Glutamatergic neuron (in vitro differentiated cells): ENCODE measurements at places on chromosomes 7 and 10.
A peak's percentile ranks its signal among the peaks of the same experiment; 100 is the strongest.

- H3K36me3 ChIP-seq: no peaks in the 10 kb centered on the region
- H3K4me1 ChIP-seq: peaks cover 7% of the 10 kb centered on the region
- DNase-seq: no peak
- H3K4me3 ChIP-seq: no peak overlapping the region
- no peaks in the 10 kb centered on the region for H3K27me3 ChIP-seq
Observed at GRCh38 chr7:94348142-94348541, 46.6 kb upstream of the COL1A2 start.

GRCh38 chr7:151352512-151352911 lies 10.9 kb downstream of the NUB1 start:
- no peak overlapping the region for H3K4me3 ChIP-seq
- peaks cover 19% of the 10 kb centered on the region for H3K4me1 ChIP-seq
- no peak for DNase-seq
- peaks cover 3% of the 10 kb centered on the region for H3K27me3 ChIP-seq

DNA sequence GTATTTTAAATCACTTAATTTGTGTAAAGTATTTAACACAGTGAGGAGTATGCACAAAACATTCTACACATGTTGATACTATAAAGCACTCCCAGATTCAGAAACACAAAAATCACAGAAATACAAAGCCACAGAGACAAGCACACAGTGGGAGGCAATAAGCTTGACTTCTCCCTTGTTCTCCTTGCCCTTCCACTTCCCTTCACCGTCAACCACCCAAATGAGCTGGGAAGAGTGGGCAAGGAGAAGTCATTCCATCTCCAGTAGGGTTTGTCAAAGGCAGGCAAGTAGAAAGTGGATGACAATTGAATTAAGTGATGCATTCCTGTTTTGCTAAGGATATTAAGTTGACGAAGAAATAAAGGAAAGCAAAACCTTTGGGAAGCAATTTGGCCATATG lies 4.2 kb upstream of the TMEM139 start:
- peaks cover 8% of the 10 kb centered on the region for H3K4me1 ChIP-seq
- H3K27me3 ChIP-seq: peaks cover 7% of the 10 kb centered on the region

DNA sequence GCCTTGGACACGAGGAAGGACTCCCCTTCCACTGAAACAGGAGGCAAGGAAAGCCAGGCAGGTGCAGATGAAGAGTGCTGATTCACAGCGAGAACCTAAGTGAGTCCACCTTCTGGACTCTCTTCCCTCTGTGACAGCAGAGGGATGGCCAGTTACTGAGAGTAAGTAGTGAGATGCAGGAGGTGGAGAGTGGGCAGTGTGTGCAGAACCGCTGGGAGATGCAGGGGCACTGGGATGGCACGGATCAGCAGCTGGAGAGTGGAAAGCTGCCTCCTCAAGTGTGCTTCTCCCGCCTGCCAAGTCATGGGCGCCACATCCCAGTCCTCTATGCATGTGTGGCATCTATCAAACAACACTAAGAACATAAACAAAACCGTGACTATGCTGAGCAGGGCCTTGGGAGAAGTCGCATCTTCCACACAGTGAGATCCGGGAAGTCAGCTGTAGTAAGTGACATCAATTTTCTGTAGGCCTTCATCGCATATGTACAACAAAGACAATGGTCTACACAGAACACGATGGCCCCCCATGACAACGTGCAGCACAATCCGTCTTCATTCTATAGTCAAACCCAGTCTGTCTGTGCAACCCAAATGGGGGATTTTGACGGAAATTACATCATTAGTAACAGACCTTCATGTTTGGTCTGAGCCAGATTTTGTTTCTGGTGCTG lies 217.4 kb upstream of the KLF14 start:
- H3K36me3 ChIP-seq: no peaks in the 10 kb centered on the region
- H3K4me3 ChIP-seq: no peak overlapping the region
- H3K27me3 ChIP-seq: no peaks in the 10 kb centered on the region
- H3K4me1 ChIP-seq: no peaks in the 10 kb centered on the region
- H3K27ac ChIP-seq: no peak overlapping the region

DNA sequence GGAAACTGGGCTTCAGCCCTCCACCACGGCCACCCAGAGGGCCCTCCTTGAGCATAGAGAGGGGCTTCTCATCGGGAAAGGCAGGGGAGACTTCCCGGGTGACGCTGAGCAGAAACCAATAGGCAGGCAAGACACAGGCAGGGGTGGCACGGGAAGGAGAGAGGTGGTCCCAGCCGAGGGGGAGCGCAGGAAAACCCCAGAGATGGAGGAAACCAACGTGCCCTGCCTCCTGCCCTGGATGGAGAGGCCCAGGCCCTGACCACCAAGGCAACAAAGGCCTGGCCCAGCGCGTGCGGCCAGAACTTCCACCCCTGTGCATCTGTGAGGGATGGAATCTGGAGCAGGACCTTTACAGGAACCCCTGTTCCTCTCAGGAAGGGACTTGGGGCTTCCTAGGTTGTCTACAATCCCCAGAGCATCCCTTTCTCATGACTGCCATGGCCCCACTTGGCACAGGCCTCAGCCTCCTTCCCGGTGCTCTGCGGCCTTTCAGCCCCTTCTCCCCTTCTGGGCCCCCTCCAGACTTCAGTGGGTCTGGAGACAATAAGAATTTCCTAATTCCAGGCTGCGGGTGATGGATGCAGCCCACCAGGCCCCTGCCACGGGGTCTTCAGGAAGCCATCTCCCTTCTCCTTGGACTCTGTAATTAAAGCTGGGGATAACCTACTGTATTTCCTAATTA lies 137.0 kb upstream of the RET start:
- peaks cover 11% of the 10 kb centered on the region for H3K27me3 ChIP-seq
- H3K27ac ChIP-seq: peak overlapping the region; percentile 59
- no peaks in the 10 kb centered on the region for H3K36me3 ChIP-seq
- H3K4me3 ChIP-seq: peak overlapping the region; percentile 55

DNA sequence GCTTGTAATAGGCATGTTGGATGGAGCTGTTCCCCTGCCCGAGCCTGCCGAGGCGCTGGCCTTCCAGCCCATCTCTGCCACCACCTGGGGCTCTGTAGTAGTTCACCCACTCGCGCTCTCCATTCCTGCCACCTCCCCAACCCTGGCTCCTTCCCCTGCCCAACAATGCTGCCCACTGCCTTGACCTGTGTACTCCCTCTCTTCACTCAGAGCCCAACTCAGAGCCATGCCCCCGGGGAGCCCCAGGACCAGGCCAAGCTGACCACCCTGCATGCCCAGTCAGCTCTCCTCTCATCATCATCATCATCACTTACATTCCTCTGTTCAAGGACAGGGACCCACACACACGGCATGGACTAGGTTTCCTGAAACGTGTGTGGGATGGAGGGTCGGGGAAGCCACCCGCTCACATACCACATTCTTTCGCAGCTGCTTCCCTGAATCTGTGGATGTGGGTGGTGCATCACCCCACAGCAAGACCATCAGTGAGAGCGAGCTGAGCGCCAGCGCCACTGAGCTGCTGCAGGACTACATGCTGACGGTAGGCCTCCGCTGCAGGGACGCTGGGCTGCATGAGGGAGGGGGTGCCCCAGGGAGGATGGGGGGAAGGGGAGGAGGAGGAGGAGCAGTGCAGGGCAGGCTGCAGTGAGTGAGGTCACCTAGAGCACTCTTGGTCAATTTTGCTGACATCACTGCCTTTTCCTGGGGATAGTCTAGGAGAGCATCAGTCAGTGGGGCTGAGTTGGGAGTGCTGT lies 15.6 kb downstream of the NACAD start:
- H3K4me1 ChIP-seq: peaks cover 38% of the 10 kb centered on the region
- H3K4me3 ChIP-seq: peak overlapping the region; percentile 45
- peak overlapping the region; percentile 81 for H3K27ac ChIP-seq
- peak; percentile 66 for DNase-seq
- H3K27me3 ChIP-seq: peaks cover 18% of the 10 kb centered on the region

DNA sequence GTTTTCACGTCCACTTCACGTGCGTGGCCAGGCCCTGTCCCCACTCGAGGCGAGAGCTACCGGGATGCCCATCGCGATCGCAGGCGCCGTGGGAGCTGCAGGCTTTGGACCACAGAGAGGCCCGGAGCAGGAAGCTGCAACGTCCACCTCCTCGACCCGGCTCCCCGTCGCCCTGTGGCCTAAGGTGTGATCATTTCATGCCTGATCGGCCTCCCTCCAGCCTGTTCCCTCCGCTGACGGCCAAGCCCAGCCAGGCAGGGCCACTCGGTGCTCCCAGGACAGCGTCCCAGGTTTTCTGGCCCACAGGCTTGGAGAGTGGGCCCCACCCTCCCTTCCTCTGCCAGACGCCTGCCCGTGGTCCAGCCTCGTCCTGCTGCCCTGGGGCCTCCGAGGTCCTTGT lies 19.6 kb downstream of the KNDC1 start:
- peak; percentile 38 for DNase-seq

- peaks cover 6% of the 10 kb centered on the region for H3K4me1 ChIP-seq
- peaks cover 2% of the 10 kb centered on the region for H3K27me3 ChIP-seq
- no peak for DNase-seq
- no peak overlapping the region for H3K4me3 ChIP-seq
Observed at GRCh38 chr7:45237788-45238461, 80.3 kb downstream of the RAMP3 start.

GRCh38 chr10:7891634-7892033 lies 73.3 kb downstream of the TAF3 start:
- no peaks in the 10 kb centered on the region for H3K36me3 ChIP-seq
- H3K4me1 ChIP-seq: peaks cover 16% of the 10 kb centered on the region
- H3K27ac ChIP-seq: no peak overlapping the region
- no peaks in the 10 kb centered on the region for H3K27me3 ChIP-seq
- no peak for DNase-seq
